ENCODE measurements at places on chromosomes 16 and 17.
A peak's percentile ranks its signal among the peaks of the same experiment; 100 is the strongest.

DNA sequence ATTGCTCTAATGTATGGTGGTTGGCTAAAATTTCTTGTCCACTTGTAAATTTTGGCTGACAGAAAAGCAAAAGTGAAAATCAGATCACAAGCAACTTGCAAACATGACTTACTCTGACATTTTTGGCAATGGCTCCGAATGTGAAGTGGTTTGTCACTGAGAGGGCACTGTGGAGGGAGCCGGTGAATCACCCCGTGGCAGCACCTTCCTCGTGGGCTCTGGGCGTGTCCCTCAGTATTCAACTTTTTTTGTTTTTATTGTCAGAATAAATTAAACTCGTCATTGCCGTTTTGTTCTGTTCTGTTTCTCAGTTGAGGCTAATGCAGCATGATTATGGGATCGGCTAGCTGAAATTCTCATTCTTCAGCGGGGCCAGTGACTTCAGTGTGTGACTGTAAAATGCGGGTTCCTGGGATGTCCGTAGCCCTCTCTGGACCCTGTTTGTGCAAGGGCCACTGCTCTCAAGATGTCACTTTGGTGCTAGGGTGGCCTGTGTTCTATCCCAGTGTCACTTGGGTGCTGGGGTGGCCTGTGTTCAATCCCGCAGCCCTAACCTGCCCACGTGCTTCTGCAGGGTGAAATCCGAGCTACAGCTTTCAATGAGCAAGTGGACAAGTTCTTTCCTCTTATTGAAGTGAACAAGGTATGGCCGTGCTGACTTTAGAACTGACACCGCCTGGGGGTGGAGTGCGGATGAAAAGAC lies 48.8 kb downstream of the RPA1 start:
- no peak for DNase-seq

- no peak for DNase-seq
Measured at GRCh38 chr17:41530062-41531048, 2.2 kb upstream of the KRT19 start.

DNA sequence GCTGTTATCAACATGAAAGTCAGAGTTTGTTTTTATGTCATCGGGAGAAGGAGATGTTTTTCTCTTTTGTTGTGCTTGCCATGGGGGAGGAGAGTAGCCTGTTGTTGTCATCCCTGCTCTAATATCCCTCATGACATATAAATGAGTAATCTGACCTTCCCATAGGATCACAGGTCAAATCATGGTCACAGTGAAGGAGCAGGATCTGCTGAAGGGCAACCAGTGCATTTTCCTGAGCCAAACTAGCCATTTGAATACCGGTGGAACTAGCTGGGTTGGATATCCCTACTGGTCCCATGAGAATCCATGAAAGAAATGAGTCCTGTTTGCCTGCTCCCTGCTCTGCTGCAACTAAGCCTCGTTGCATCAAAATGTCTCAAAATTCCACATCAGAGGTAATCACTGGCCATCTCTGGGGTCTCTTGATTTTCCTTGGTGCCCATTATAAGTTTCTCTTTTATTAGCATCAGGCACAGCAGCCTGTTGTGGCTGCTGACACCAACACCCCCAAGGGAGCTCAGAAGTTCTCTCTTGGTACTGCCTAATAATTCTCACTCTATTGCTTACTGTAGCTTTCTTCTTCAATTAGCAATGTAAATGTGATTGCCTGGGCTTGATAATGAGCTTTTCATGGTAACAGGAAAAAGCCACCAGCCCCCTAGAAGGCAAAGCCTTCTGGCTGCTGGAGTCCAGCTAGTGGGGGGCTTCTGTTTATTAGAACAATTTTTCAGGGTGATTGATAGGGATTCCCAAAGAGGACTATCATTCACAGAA lies 211.4 kb upstream of the ERCC4 start:
- DNase-seq, result no peak

GRCh38 chr17:57338257-57338914 lies 82.1 kb downstream of the MSI2 start:
- DNase-seq, result no peak

DNA sequence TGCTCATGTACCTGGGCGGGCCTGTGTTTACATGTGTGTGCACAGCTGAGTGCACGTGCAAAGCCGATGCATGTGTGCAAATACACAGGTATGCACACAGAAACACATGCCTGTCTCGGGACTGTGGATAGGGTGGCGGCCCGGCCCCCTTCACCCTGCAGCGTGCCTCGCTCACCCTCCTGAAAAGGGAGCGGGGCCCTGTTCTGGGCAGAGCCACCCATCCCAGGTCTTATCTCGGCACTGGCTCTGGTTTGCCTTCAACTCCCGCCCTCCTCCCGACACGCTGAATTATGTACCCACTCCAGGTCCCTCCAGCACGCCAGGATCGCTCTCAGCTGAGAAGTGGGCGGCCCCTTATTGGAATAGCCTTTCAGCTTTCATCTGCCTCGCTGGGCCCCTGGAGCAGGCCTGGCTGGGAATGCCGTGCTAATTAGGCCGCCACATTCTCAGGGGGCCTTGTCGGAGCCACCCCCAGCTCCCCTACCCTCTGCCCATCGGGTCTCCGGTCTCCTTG lies 77.8 kb downstream of the RTN4RL1 start:
- no peak for DNase-seq

- no peak for DNase-seq
Measured at GRCh38 chr16:81687131-81687456, 92.0 kb upstream of the PLCG2 start.

- DNase-seq, result no peak
Measured at GRCh38 chr16:66619534-66620428, 15.3 kb downstream of the CMTM3 start.

DNA sequence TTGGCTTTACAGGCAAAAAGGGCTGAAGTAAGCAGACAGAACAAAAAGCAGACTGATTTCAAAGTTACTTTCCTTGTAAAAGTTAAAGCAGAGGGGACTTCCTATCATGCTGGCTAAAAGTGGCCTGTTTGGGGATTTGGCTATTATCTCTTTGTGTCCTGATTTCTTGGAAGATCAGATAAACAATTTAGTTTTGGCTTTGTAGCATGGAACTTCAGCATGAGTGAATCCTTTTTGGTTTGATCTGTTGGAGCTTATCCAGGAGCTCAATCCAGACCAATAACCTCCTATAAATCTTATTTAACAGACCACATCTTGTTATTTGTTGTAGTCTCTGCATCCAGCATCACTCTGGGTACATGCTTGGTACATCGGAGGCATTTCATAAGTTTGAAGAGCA lies 8.9 kb upstream of the RNF112 start:
- no peak for DNase-seq

- peak; percentile 49 for DNase-seq
Measured at GRCh38 chr16:51237861-51238378, 86.8 kb upstream of the SALL1 start.

GRCh38 chr16:83888672-83889044 lies 10.3 kb upstream of the MLYCD start:
- DNase-seq, result no peak

GRCh38 chr16:57133886-57134285 lies 41.5 kb downstream of the CPNE2 start:
- no peak for DNase-seq

DNA sequence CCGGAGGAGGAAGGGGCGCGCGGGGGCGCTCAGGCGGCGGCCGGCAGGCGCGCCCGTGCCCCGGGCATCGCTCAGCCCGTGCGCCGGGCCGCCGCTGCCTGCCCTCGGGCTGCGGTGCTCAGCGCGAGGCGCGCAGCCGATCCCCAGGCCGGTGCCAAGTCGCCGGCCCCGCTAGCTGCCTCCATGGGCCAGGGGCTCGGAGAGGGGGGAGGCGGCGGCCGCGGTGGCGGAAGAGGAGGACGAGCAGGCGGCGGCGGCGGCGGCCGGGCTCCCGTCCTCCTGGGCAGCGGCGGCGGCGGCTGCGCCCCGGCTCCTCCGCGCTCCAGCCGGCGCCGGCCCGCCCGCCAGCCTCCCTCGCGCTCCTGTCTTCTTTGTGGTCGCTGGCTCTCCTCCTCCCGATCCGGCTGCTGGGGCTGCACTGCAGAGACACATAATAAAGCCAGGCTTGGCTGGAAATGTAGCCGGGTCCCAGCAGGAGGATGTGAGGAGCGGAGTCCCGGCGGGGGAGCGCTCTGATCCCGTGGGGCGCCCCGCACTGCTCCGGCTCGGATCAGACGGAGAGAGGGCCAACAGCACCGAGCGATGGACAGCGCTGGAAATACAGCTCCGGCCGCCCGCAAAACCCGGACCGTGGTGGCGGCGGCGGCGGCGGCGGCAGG lies 889 bp upstream of the ZNF423 start:
- DNase-seq, result peak; percentile 81

GRCh38 chr16:70756071-70756470 lies 44.9 kb downstream of the VAC14 start:
- DNase-seq, result no peak

DNA sequence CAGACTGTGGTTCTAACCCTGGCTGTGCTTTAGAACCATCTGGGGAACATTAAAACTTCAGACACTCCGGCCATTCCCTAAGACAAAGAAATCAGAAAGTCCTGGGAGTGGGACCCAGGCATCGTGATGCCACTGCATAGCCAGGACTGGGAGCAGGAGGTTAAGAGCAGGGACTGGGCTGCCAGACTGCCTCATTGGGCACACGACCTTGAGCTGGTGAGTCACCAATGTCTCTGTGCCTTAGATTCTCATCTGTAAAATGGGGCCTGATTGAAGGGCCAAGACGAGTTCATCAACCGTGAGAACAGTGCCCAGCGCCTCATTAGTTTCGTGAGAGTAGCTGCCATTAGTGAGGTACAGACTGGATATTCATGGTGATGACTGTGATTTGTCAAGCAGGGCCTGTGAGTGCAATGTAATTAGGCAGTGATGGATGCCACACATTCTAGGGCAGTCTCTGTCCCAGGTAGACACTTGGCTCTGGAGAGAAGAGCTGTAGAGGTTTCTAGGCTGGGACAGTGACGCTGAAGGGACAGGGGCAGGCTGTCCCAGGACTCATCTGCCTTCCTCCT lies 196.8 kb downstream of the NTN1 start:
- no peak for DNase-seq

GRCh38 chr17:30352240-30352814 lies 18.5 kb upstream of the TMIGD1 start:
- DNase-seq, result no peak

DNA sequence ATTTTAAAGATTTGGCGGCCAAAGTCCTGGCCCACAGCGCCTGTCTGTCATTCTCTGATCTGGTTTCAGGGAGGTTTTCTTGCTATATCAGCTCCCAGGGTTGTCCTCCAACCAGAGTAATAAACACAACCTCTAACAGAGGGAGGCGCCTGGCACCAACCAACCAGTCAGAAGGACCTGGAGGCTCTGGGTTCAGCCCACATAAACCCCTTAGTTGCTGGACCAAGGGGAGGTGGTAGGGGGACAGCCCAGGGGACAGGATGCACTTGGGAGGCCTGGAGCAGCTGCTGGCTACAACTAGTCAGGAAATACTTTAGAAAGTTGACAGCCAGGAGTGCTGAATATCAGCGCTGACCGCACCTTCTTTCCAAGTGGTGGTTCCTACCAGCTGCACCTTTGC lies 41.7 kb upstream of the CDRT4 start:
- DNase-seq, result no peak

DNA sequence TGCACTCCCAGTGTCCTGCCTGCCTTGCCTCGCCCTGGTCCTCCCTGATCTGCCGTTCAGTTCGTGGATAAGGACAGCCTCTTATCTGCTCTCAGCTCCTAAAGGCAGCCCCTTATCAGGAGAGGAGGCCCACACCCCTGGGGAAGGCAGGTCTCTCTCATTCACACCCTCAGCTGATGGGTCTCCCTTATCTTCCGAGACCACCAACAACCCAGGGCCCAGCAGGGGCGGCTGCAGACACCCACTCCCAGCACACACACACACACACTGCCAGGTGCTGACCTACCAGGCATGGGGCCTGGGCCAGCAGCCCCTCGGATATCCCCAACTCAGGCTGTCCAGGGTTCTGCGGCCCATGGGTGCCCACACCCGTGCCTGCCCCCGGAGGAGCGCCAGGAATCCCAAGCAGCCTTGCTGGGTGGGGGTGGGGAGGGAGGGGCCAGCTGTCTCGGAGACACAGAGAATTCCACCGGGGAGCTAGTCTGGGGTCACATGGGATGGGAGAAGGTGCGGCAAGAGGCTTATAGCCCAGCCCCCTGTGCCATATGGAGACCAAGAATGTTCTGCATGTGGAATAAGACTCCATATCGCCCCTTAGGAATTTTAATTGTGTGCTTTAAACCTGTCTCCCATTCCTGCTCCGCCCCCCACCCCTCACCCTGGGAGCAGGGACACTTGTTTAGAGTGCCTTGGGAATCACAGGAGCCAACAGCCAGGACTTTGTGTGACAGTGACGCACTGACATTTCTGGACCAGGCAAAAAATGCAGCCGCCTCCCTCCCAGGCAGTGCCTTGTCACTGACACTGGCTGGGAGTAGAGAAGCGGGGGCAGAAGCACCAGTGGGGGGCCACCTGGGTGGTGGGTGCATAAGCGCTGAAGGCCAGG lies 41.9 kb upstream of the EMP2 start:
- no peak for DNase-seq

- DNase-seq, result no peak
Measured at GRCh38 chr16:87628940-87629339, 26.6 kb downstream of the JPH3 start.

GRCh38 chr17:76240461-76241203 lies at the start of gene RNF157:
Gene RNF157, minus strand, starts transcription at chr17:76240493. Its CDS starts 253 bp downstream, at chr17:76240240.
- peak; percentile 49 for DNase-seq

- no peak for DNase-seq
Measured at GRCh38 chr17:53168413-53168812, 654.3 kb upstream of the KIF2B start.

DNA sequence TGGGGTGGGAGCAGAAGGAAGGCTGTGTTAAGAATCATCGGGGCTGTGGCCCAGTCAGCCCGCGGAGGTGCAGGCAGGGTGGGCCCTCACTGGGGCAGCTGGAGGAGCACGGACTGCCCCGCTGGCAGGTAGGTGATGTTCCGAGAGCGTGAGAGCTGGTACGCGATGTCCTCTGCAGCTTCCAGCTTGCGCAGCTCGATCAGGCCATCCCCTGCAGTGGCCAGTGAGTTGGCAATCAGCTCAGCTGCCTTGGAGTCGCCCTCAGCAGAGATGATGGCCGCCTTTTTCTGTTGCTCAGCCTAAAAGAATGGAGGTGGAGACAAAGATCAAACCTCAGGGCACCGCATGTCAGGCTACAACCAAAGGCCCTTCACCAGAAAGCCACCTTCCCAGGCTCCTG lies 9.8 kb downstream of the PHB1 start:
- DNase-seq, result no peak

- no peak for DNase-seq
Measured at GRCh38 chr17:45997624-45998023, 1.4 kb upstream of the STH start.
